ENCODE measurements at places on chromosomes 4 and X.

GRCh38 chrX:489820-490219 is 103.1 kb upstream of the PPP2R3B start:
- no peak for DNase-seq

GRCh38 chr4:140851032-140851636 is 94.9 kb upstream of the TBC1D9 start:
- DNase-seq = no peak

- no peak for DNase-seq
Observed at GRCh38 chrX:24694825-24695224, 1.1 kb downstream of the POLA1 start.

- DNase-seq = peak; percentile 7
Observed at GRCh38 chrX:54042609-54043021, 1.7 kb downstream of the PHF8 start.

GRCh38 chr4:152705903-152706302 is 26.1 kb upstream of the TMEM154 start:
- no peak for DNase-seq

DNA sequence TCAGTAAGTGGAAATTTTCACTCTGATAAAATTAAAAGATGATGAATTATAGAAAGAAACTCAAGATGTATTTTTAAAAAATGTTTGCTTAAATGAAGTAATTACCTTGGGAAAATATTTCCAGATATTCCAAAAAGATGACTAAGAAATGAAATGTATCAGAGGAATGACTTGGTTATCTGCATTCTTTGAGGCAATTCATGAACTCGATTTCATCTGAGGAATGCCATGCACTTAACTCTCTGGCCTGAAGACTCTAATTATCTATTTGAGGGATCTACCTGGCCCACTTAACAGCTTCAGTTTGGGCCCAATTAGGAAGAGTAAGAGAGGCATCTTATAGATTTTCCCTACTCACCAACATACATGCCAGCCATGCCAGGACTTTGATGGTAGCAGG is 182.3 kb downstream of the INPP4B start:
- no peak for DNase-seq

DNA sequence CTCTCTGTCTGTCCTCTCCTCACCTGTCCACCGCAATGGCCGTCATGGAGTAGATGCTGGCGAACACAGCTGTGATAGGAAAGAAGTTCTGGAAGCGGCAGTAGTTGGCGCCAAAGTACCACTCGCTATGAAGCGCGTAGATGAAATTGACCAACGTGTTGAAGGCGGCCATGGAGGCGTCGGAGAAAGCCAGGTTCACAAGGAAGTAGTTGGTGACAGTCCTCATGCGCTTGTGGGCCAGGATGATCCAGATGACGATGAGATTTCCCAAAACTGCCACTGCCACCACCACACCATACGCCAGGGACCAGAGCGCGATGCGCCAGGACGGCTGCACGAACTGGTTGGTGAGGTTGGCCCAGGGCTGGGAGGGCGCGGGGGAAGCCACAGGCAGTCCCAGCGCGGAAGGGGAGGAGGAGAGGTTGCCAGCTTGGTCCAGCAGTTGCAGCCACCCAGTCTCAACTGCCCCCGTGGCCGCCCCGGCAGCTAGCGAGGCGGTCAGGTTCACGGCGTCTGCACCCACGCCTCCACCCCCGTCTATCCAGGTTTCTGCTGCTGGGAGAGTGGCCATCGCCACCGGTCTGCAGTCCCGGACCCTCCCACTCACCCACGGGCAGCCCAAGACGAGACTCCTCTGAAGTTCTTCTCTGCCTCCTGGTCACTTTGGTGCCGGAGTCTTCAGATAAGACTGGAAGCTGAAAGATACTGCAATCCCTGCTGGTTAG is 518 bp downstream of the TACR3 start:
- DNase-seq = no peak

DNA sequence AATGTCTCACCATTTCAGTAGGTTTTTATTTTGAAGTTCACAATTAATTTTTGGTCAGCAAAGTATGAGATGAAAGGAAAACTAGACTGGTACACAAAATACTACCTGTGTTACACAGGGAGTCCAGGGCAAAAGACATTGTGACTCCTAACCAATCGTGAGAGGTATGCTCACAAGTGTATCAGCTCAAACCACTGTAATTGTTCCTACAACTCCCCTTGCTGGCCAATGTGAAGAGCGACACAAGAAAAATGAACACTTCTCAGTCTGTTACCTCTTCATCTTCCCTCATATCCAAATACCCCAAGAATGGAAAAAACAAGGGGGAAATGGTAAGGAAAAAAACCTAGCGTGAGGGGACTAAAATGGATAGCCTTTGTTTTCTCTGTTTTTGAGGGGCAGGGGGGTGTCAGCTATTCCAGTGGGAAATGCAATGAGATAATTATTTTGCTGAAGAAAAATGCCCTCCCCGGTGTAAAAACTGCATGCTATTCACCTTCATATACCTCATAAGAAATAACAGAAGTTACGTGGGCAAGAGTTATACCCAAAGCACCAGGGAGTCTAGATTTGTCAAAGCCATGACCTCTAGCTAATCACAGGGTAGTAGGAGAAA is 30.6 kb upstream of the NSUN7 start:
- no peak for DNase-seq

- no peak for DNase-seq
Observed at GRCh38 chr4:116870686-116871085, 214.7 kb downstream of the TRAM1L1 start.

GRCh38 chr4:118836301-118837120 is 585 bp upstream of the SEC24D start:
- no peak for DNase-seq

DNA sequence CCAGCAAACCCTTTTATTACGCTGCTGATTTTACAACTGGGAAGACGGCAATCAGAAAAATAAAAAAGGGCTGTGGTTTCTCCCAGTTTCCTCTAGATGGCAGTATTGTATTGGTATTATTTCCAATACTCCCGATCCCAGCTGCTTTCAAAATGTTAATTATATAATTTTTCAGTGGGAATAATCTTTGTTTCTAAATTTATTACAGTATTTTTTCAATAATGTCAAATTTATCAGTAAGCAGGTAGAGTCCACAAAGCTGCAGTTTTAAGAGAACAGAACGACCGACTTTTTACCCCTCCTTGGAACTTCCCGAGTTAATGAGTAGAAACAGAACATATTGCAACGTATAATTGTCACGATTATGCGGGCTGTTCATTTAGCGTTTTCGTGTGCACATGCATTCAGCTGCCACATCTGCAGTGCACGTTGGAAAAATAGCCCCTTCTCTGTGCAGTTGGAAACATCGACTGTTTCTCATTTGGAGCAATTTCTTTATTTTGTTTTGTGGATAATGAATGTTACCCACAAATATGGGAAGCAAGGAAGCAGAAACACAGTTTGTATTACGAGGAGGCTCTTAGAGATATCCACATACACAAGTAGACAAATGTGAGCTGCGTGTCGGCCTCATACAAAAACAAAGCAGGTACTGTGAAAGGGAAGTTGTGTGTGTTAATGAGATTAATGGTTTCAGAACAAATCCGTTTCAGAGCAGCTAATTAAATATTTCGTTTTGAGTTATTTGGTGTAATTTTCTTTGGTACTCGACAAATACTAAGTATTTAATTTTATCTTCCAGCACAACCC is 188.0 kb downstream of the STIM2 start:
- no peak for DNase-seq

- DNase-seq = no peak
Observed at GRCh38 chr4:54092405-54093323, 7.3 kb upstream of the GSX2 start.

DNA sequence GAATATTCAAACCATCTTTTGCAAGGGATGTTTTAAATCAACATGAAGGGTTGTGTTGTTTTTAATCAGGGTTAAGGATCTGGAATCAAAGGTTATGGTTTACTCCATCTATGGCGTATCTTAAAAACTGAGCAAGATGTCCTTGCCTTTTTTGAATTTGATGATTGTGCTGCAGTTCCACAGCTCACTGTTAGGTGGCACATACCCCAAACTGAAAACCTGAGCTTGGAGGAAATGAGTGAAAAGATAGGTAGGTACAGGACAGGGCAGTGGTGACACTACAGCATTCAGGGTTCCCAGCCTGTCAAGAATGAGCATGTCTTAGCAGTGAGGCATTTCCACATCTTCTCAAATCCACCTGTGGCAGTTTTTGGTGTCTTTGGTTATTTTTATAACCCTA is 13.1 kb upstream of the EOLA1 start:
- no peak for DNase-seq

GRCh38 chr4:23851464-23851863 is 38.4 kb downstream of the PPARGC1A start:
- DNase-seq = no peak

DNA sequence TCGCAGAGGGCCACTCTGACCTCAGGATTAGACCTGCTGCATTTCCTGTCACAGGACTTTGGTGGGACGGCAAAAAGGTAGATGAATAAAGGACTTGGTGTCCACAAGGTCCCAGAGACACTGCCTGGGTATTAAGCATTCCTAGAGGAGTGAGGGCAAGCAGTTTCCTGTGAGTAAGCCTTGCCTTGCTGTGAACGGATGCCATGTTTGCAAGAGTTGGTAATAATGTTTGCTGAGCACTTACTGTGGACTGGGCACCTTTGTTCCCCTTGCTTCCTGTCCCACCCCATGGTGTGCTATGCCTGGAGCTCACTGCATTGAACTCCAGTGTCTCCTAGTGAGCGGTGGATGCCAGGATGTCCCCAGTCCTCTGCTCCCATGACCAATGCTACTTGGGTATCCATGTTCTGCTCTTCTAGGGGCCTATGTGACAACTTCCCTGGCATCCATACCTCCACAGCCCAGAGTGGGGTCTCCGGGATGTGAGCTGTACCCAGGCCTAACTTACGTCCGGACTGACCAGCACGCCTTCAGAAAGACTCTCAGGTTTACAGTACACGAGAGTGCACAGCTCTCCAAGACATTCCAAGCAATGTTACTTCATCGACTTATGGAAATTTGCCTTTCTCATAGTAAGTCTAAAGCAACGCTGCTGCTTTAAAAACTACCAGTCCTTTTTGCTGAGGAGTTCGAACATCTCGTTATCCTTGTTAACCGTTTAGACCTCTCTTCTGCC is 95.5 kb upstream of the MSX1 start:
- DNase-seq = no peak

Measured in caudate nucleus (tissue), 63 donors.